ENCODE measurements at places on chromosomes 4 and X. TPM values are rescaled to one million over a fixed set of nuclear protein-coding genes. Genes with fewer than 3 reads are reported as not detected.

Gene SLC26A1
- 0.07 TPM for total RNA-seq

Gene PGK1
- total RNA-seq = 160 TPM

Gene FAM114A1
- total RNA-seq = 28.0 TPM

Gene PRRG1
- total RNA-seq = 5.1 TPM

Gene HHIP
- total RNA-seq = under 0.01 TPM

Gene GYPE
- not detected for total RNA-seq

Gene DMP1
- not detected for total RNA-seq

Gene TRIM60
- not detected for total RNA-seq

Gene PPARGC1A
- under 0.01 TPM for total RNA-seq

Gene POU3F4
- total RNA-seq = not detected
